Colonic mucosa (tissue), 4 donors: ENCODE measurements at places on chromosomes 1 and 21. TPM values are rescaled to one million over a fixed set of nuclear protein-coding genes. Genes with fewer than 3 reads are reported as not detected.
A peak's percentile ranks its signal among the peaks of the same experiment; 100 is the strongest.

DNA sequence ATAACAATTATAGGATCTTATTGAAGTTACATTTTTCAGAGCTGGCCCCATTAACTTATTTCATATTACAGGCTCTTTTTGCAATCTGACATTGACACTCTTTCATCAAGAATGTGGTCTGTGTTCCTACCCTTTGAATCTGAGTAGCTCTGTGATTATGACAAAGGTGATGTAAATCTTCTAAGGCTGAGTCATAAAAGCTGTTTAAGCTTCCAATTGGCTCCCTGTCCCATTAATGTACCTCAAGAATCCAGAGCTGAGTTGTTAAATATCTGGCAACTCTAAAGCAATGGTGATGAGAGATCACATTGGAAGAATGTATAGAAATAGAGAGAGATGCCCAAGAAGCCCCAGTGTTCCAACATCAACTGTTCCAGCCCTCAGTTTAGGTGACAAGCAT is 178.5 kb upstream of the DEPDC1 start:
- H3K4me3 ChIP-seq, result no peak overlapping the region
- DNase-seq, result no peak
- H3K4me1 ChIP-seq, result no peaks in the 10 kb centered on the region
- H3K27ac ChIP-seq, result no peak overlapping the region
- no peaks in the 10 kb centered on the region for H3K36me3 ChIP-seq
- no peaks in the 10 kb centered on the region for H3K27me3 ChIP-seq

DNA sequence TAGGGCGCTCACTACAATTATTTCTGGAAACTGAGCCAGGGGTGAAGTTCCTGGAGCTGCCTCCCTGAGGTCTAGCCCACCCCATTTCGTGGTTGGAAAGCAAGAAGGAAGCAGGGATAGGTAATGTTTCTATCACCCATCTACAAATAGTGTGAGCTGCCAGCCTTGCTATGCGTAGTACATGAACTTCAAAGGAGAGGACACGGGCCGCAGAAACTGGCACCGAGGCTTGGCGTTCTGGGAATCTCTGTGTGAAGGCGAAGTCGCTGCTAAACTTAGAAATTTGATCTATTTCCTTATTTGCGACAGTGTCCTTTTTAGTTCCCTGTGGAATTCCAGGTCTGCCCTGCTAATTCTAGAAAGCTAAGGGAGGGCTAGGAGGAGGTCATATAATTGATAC is 49.6 kb upstream of the NTPCR start:
- H3K36me3 ChIP-seq, result no peaks in the 10 kb centered on the region
- H3K4me1 ChIP-seq, result peaks cover 11% of the 10 kb centered on the region
- no peaks in the 10 kb centered on the region for H3K27me3 ChIP-seq
- peak overlapping the region; percentile 64 for H3K27ac ChIP-seq
- DNase-seq, result no peak

C1orf185 gene
- not detected for total RNA-seq

GRCh38 chr1:201272799-201273198 is 10.5 kb upstream of the PKP1 start:
- no peaks in the 10 kb centered on the region for H3K27me3 ChIP-seq
- H3K4me1 ChIP-seq, result no peaks in the 10 kb centered on the region
- no peak for DNase-seq
- H3K4me3 ChIP-seq, result no peak overlapping the region
- no peak overlapping the region for H3K27ac ChIP-seq

- no peak for DNase-seq
- H3K4me1 ChIP-seq, result no peaks in the 10 kb centered on the region
- no peak overlapping the region for H3K4me3 ChIP-seq
- H3K36me3 ChIP-seq, result no peaks in the 10 kb centered on the region
Observed at GRCh38 chr1:20320704-20321103, 30.0 kb downstream of the VWA5B1 start.

GRCh38 chr1:165078391-165078790 is 278.1 kb downstream of the LMX1A start:
- no peak overlapping the region for H3K27ac ChIP-seq
- no peaks in the 10 kb centered on the region for H3K36me3 ChIP-seq
- H3K4me3 ChIP-seq, result no peak overlapping the region
- H3K27me3 ChIP-seq, result no peaks in the 10 kb centered on the region
- H3K4me1 ChIP-seq, result no peaks in the 10 kb centered on the region

NR1I3 gene
- total RNA-seq, result not detected

DNA sequence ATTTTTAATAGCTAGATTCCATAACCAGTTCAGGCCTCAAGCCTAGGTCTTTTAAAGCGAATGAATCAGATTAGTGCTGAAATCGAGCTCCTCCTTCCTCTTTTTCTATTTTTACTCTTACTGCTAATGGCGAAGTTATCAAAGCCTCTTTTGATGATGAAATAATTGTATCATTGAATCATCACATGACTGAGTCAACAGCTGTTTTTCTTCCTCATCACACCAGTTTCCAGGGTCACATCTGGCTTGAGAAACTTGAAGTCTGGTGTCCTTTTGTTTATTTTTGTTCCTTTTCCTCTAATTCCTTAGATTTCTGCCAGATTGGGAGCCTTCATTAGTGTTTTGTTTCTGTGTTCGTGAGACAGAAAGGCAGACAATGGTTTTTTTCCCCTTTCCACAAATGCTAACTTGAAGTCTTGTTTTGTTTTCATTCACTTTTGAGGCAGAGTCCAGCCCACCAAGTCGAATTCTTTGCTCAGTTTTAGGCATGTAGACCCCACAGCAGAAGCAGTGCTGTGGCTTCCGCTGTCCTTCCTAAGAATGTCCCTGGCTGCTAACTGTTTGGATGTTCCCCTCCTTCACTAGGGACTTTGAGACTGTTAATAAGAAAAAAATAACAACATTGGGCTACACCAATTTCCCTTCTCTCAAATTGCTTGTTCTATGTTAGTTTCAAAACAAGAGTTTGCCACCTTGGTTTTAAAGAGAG is 51.9 kb upstream of the FMOD start:
- no peaks in the 10 kb centered on the region for H3K36me3 ChIP-seq
- no peak overlapping the region for H3K4me3 ChIP-seq
- no peak for DNase-seq
- H3K27me3 ChIP-seq, result no peaks in the 10 kb centered on the region
- H3K4me1 ChIP-seq, result peaks cover 4% of the 10 kb centered on the region
- peak overlapping the region; percentile 29 for H3K27ac ChIP-seq

- no peak overlapping the region for H3K4me3 ChIP-seq
- no peaks in the 10 kb centered on the region for H3K36me3 ChIP-seq
- no peaks in the 10 kb centered on the region for H3K4me1 ChIP-seq
- H3K27me3 ChIP-seq, result no peaks in the 10 kb centered on the region
- no peak for DNase-seq
Observed at GRCh38 chr1:228530951-228531731, 44.0 kb downstream of the RNF187 start.

DNA sequence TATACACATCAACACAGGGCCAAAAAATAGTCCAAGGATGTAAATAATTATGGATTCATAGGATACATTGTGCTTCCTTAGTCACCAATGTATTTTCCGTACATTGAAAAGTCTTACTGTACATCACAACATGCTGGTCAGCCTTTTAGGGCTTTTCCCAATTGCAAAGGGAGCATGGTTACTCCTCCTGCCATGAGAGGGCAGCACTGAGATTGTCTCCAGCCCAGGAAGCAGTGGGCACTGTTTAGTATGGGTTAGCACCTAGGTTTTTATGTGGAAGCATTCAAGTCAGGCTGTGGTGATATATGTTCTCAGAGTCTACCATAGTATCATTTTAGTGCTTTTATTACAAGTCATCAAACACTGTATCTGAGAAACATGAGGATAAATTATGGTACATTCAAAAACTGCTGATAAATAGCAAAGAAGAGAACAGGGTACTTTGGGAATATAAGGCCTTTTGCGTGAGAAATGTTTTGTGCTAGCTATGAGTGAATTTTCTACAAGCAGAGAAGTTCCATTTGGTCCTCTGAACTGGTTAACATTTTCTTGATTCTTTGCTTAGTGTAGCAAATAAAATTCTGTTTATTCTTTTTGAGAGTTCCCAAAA is 34.0 kb downstream of the ST6GALNAC5 start:
- no peak overlapping the region for H3K27ac ChIP-seq
- no peaks in the 10 kb centered on the region for H3K36me3 ChIP-seq
- H3K27me3 ChIP-seq, result no peaks in the 10 kb centered on the region
- no peaks in the 10 kb centered on the region for H3K4me1 ChIP-seq
- no peak overlapping the region for H3K4me3 ChIP-seq

CFAP141 gene
- total RNA-seq, result not detected

GRCh38 chr1:2381741-2382620 is 9.4 kb downstream of the MORN1 start:
- H3K36me3 ChIP-seq, result no peaks in the 10 kb centered on the region
- H3K4me1 ChIP-seq, result no peaks in the 10 kb centered on the region
- DNase-seq, result peak; percentile 76
- no peak overlapping the region for H3K27ac ChIP-seq
- H3K27me3 ChIP-seq, result no peaks in the 10 kb centered on the region

GRCh38 chr21:44872649-44873355 is 688 bp downstream of the PTTG1IP start:
- DNase-seq, result peak; percentile 51
- H3K4me1 ChIP-seq, result no peaks in the 10 kb centered on the region
- H3K27me3 ChIP-seq, result no peaks in the 10 kb centered on the region
- peak overlapping the region; percentile 80 for H3K4me3 ChIP-seq
- no peaks in the 10 kb centered on the region for H3K36me3 ChIP-seq

DNA sequence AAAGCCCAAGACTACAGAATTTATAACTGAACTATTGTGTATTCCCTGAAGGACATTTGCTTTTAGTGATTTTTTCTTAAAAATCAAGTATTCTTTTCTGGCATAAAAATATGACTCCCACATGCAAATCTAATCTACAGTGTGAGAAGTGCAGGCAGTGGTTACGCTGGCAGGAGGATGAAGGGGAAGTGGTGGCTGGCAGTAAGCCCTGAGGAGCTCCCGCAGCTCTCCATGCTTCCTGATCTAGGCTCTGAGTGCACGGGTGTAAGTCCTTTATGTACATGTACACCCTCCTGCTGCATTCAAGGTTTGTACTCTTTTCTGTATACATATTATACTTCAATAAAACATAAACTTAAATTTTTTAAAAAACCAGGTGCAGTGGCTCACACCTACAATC is 67.5 kb upstream of the PRDX6 start:
- no peaks in the 10 kb centered on the region for H3K27me3 ChIP-seq
- H3K4me1 ChIP-seq, result no peaks in the 10 kb centered on the region
- H3K27ac ChIP-seq, result no peak overlapping the region
- DNase-seq, result no peak

DNA sequence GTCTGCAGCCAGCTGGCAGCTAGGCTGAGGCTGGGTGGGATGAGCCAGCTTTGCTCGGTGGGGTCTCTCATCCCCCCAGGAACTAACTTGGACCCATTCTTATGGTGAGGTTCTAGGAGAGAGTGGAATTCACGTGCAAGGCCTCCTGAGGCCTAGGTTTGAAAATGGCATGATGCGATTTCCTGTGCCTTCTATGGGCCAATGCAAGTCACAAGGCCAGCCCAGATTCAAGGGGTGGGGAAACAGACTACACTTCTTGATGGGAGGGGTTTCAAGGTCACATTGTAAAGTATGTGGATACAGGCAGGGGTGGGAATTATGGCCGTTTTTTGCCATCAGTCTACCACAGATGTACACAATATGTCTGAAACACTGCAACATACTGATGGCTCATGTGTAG is 48.3 kb downstream of the HTR6 start:
- H3K36me3 ChIP-seq, result no peaks in the 10 kb centered on the region
- H3K27ac ChIP-seq, result no peak overlapping the region
- no peak for DNase-seq
- H3K4me1 ChIP-seq, result no peaks in the 10 kb centered on the region
- H3K4me3 ChIP-seq, result no peak overlapping the region
- no peaks in the 10 kb centered on the region for H3K27me3 ChIP-seq

GRCh38 chr1:91876781-91877573 is 9.0 kb downstream of the TGFBR3 start:
- no peak for DNase-seq
- H3K36me3 ChIP-seq, result no peaks in the 10 kb centered on the region
- no peak overlapping the region for H3K27ac ChIP-seq
- H3K4me3 ChIP-seq, result no peak overlapping the region
- no peaks in the 10 kb centered on the region for H3K27me3 ChIP-seq

GRCh38 chr1:243680860-243681259 is 169.2 kb downstream of the AKT3 start:
- no peak for DNase-seq
- no peak overlapping the region for H3K4me3 ChIP-seq
- no peaks in the 10 kb centered on the region for H3K4me1 ChIP-seq
- no peaks in the 10 kb centered on the region for H3K36me3 ChIP-seq
- H3K27ac ChIP-seq, result no peak overlapping the region
- H3K27me3 ChIP-seq, result no peaks in the 10 kb centered on the region

PDZK1IP1 gene
- 40.6 TPM for total RNA-seq

- peaks cover 7% of the 10 kb centered on the region for H3K27me3 ChIP-seq
- no peak overlapping the region for H3K27ac ChIP-seq
- no peaks in the 10 kb centered on the region for H3K36me3 ChIP-seq
- no peaks in the 10 kb centered on the region for H3K4me1 ChIP-seq
- no peak overlapping the region for H3K4me3 ChIP-seq
- peak; percentile 48 for DNase-seq
Observed at GRCh38 chr1:50368179-50369007, 54.9 kb downstream of the DMRTA2 start.

DNA sequence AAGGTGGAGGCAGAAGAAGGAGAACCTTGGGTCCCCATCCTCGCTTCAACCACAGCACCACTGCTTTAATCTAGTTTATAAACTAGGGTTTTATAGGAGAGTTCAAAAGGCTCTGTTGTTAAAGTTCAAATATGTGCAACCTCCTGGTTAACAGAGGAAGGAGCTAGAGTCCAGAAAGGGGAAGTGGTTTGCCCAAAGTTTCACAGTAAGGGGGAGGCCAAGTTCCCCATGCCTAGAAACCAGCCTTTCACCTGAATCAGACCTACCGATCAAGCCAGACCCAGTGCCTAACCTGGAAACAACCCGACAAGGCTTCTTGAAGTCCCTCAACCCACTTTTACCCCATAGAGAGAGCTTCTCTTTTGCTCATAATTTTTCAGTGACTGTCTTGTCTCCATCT is 106.5 kb downstream of the PLPP3 start:
- H3K4me1 ChIP-seq, result no peaks in the 10 kb centered on the region
- no peak overlapping the region for H3K27ac ChIP-seq
- no peaks in the 10 kb centered on the region for H3K27me3 ChIP-seq
- no peak for DNase-seq
- no peak overlapping the region for H3K4me3 ChIP-seq

GCSAML gene
- total RNA-seq, result 0.40 TPM

CHD5 gene
- 0.35 TPM for total RNA-seq

DNA sequence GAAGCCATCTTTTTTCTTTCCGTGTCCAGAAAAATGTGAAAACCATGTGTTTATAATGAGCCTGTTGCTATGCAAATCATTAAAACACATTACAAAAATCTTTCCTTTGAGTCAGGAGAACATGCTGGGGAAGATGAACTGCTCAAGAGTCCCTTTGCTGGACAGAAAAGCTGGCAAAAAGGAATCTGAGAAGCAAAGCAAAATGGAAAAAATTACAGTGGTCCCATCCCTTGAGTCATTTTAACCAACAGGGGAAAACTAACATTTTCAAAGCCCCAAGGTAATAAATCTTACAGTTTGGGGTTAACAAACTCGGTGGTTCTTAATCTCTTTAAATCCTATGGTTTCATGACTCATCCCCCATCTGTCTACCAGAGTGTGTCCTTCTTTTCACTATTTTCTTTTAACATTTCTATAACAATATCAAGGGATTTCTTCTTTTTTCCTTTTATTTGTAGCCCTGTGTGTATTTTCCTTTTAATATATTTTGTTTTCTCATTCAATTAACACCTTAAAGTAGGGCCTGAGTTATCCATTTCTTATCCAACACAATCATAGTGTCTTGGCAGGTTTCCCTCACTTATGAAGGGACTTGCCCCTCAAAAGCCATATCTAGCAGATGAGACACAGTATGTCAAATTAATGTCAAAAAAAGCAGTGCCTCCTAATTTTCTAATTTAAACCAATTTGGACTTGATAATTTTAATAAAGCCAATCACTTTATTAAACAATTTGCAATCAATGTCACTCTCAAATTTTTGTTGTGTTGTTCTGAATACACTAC is 105.4 kb downstream of the PTPN14 start:
- H3K36me3 ChIP-seq, result no peaks in the 10 kb centered on the region
- H3K27me3 ChIP-seq, result no peaks in the 10 kb centered on the region
- H3K27ac ChIP-seq, result no peak overlapping the region
- no peaks in the 10 kb centered on the region for H3K4me1 ChIP-seq
- H3K4me3 ChIP-seq, result no peak overlapping the region
